ENCODE measurements at places on chromosomes 6 and 20. TPM values are rescaled to one million over a fixed set of nuclear protein-coding genes. Genes with fewer than 3 reads are reported as not detected.

- no peak for DNase-seq
Measured at GRCh38 chr20:58778760-58779159, 71.9 kb downstream of the GNAS-AS1 start.

DNA sequence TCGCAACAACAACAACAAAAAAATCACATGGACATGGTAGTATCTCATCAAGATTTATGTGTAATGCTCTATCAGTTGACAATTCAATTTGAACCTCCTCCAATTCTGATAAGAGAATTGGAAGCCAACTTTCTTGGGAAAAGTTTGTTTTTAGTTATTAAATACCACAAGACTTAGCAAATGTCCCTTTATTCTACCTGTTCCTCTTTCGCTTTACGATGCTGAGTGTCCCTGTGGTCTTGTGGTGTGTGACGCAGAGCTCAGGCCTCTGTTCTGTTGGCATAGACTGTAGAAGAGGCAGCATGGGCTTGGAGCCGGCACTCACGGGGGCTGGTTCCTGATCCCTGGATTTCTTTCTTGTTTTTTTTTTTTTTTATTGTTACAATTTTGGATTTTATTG is 76.7 kb downstream of the PSMB1 start:
- DNase-seq = no peak

DNA sequence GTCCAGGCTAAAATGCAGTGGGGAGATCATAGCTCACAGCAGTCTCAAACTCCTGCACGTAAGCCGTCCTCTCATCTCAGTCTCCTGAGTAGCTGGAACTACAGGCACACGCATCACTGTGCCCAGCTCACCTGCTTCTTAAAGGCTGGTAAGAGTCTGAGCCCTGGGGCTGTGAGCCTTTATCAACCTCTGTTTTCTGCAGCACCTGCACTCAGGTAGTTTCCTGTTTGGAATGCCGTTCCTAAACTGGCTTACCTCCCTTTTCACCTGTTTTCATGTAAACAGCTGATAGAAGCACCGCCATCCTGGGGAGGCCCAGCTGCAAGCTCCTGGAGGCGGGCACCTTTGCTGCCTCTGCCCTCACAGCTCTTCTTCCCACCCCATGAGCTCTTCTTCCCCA is 45.4 kb downstream of the SLC24A3 start:
- DNase-seq = no peak

DNA sequence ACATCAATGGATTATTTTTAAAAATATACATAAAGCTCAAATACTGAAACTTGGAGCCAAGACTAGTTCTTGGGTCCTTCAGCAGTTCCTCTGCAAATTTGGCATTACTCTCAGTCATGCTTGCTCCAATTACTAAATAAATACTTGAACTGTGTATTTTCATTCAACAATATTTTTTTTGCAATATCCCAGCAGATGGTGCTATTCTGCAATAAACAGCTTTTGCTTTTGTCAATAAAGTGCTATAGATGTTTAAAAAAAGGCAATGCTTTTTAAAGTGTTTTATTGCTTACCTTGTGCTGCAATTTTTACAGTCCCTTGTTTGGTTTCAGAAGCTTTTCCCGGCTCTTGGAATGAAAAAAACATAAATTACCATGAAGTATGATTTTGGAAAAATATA is 243.4 kb downstream of the TRDN start:
- DNase-seq = no peak

SLC22A16 gene
- not detected for polyA plus RNA-seq

DNA sequence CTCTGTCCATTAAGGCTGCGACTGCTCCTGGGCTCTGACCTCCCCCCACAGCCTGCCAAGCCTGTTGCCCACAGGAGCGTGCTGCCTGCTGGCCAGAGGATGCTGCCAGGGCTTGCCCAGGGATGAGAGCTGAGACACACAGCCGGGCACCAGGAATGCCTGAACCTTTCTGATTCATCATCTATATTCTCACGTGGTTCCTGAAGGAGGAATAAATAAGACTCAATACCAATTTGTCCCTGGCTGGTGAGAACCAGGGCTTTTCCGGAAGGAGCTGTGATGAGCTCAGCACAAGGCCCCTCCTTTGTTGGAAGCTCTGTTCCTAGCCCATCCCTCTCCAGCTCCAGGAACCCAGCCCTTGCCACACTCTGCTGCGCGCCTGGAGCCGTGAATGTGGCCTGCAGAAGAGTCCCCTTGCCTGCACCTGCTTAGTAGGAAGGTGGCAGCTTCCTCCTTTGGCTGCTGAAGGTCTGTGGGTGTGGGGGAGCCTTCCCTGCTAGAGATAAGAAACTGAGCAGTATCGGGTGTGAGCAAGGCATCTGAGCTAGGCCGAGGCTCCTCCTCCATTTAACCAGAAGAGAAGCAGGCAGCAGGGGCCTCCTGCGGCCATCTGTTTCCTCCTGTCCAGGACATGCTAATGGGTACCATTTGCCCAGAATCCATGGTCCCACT is 37.9 kb downstream of the SYNDIG1 start:
- DNase-seq = no peak

DNA sequence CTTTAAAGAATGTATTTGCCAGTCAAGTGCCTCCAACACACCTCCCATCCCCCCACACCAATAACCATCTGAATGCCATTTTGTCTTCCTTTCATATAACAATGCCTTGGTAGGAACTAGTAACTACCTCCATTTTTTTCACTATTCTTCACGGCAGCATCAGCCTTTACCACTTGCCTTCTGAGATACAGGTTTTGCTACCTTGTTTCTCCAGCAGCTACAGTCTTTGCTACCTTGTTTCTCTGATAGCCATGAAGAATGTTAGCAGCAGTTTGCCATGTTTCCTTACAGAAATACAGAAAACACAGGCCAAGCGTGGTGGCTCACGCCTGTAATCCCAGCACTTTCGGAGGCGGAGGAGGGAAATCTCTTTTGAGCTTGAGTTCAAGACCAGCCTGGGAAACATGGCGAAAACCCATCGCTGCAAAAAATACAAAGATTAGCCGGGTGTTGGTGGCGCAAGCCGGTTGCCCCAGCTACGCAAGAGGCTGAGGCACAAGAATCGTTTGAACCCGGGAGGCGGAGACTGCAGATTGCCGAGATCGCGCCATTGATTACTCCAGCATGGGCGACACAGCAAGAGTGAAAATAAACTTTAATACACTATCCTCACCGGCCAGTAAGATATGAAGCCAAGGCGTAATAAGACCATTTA is 100.9 kb downstream of the HFE start:
- DNase-seq = no peak

DNA sequence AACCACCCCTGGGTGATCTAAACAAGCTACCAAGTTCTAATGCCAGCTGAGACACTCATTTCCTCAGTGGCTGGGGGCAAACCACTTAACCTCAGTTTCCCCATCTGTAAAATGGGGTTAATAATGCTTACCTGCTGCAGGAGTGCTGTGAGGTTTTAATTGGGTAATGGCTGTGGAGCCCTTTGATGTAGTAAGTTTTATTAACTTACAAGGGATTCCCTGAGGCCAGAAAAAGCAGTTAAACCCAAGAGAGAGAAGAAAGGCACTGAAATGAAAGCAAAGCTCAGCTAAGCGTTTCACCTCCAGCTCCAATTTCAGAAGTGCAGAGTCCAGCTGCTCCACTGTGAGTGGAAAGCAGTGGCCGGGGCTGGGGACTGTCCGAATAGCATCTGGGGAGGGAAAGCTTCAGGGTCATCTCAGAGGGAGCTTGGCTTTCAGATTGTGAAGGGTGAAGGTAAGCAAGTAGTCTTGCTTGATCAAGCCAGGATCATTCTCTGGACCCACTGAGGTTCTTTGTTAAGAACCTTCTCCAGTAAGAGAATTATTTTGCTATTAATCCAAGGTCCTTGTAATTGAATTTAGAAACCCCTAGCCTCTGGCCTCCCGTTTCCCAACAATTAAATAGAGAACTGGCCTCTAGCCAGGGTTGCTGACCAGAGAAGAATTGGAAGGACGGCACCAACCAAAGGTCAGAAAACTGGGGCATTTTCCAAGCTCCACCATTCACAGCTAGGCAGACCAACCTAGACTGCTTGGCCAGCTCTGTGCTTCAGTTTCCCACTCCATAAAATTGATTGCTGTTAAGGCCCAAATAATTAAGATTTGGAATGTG is 20.9 kb upstream of the TCP11 start:
- DNase-seq = no peak

VGLL2 gene
- not detected for polyA plus RNA-seq

APCDD1L gene
- 8.6 TPM for polyA plus RNA-seq

- DNase-seq = no peak
Measured at GRCh38 chr20:38320221-38320620, 16.3 kb downstream of the BPI start.

- DNase-seq = no peak
Measured at GRCh38 chr6:143928853-143929252, 64.6 kb downstream of the ZC2HC1B start.

DNA sequence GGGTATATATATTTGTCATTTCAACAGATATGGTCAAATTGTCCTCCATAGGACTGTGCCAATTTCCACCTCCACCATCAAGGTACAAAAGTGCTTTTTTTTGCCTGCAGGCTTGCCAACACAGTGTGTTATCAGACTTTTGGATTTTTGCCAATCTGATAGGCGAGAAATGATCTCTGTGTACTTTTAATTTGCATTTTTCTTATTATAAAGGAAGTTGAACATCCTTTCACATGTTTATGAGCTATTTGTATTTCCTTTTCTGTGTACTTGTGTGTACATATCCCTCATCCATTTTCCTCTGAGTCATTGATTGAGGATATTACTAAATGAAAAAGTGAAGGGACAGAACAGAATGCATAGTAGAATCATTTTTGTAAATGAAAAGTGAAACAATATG is 39.0 kb upstream of the PTPN1 start:
- DNase-seq = no peak
